Stimulated activated CD4-positive, alpha-beta T cell treated with anti-CD3 and anti-CD28 coated beads, TNF-alpha, amount 100 ng/mL, for 48 hours (primary cell): ENCODE measurements at places on chromosomes 3 and 15.

DNA sequence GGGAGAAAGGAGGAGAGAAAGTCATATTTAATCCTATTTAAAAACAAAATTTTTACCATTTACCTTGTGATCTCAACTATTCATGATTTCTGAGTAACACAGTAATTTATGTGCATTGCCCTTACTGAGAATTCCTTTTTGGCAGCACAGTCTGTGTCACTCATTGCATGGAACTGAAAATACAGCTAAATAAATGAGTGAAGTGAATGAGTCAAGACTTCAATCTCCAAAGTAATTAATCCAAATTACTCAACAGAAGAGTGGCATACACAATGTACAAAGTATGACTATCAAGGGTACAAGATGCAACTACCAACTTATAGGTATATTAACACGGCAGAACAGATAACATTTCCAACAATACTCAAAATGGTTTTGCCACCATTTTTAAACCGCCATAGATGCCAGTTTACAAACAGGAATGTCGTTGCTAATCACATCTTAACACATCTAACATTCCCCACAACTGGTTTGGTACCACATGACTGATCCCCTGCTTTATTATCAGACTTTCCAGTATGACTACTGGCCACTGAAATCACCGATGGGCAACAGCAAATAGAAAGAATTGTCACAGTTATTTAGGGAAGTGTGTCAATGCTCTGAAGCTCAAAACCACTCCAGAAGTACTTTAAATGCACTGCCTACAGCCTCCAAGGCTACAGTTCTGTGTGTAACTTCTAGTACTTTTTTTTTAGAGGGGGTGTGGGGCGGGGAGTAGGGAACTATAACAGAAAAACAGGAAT lies 410.4 kb downstream of the SHQ1 start:
- no peak for DNase-seq

- DNase-seq: no peak
These were observed 74.1 kb upstream of the RAP2B start for GRCh38 chr3:153087595-153088566.

GRCh38 chr3:129015388-129016105 lies 14.4 kb downstream of the EFCC1 start:
- no peak for DNase-seq

- no peak for DNase-seq
These were observed 13.7 kb downstream of the CCR8 start for GRCh38 chr3:39343076-39343717.

DNA sequence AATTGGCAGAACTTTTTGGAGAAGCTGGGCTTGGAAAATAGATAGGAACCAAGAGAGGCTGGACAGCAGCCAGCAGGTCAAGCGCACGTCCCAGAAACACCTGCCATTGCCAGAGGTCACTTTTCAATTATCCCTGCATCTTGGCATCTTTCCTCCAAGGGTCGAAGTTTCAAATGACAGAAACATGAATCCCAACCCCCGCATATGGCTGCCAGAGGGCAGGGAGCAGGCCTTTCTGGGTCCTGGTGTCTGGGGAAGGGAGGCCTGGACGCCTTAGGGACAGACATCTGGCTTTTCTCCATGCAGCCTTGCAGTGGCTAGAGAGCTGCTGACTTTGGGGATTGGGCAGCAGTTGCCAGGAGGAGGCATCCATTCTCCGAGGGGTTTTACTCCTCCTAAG lies 164.5 kb upstream of the TPM1 start:
- DNase-seq: no peak

- DNase-seq: no peak
These were observed 82.7 kb upstream of the SELENOK start for GRCh38 chr3:53974324-53974723.

DNA sequence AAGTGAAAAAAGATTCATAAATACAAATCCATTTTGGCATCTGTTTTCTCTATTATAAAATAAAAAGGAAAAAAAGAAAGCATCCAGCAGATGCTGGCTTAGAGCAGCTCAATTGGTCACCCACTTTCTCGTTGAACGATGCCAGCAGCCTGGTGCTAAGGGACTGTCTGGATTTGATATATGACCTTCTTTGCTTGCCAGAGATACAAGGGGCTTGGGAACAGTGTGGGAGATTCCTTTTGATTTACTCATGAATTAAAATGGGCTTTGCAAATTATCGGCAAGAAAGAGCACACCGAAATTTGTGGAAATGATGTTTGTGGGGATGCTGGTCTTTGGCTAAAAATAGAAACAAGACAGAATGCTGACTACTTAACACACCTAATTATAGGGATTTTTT lies 210.3 kb upstream of the STT3B start:
- no peak for DNase-seq

DNA sequence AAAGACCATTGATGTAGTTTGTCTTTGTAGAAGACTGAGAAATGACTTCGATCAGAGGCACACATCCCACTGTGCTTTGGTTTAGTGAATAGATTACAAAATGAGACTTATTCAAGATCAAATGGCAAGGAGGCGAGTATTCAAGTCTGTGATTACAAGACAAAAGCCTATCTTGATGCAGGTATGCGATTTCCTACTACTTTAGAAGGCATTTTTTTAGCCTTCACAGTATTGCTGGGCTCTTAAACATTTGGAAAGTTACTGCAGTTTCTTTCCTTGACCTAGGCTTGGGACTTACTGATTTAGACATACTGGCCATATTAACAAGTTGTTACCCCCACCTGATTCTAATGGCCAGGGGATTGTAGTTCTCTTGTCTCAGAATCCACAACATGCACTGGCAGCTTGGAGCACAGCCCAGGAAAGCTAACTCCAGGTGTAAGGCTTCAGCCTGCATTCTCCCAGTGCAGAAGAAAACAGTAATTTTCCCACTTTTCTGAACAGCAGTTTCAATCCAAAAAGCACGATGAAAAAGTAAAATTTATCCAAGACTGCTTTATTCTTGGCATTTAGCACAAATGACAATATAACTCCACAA lies 311.6 kb downstream of the EPHA6 start:
- no peak for DNase-seq

- DNase-seq: no peak
These were observed 411 bp upstream of the PPP2R3A start for GRCh38 chr3:135965129-135965505.

DNA sequence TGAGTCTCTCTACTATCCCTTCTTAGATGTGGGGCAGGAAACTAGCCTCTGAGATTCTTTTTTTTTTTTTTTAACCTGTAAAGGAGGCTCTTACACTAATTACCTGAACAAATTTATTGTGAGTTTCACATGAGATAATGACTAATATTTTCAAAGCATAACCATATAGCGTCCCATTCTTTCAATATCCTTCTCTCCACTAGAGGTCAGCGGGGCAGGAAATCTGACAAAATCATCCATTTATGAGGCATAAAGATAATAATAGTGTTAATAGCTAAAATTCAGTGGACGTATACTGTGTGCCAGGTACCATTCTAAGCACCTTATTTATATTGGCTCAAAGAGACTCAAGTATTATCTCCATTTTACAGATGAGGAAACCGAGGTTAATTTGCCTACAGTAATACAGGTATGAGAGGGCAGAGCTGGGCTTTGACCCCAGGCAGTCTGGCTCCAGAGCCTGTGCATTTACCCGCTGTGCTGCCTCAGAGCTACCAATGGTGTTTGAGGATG lies 16.3 kb upstream of the SMAD6 start:
- no peak for DNase-seq

- DNase-seq: peak; percentile 41
These were observed 23.1 kb downstream of the EPM2AIP1 start for GRCh38 chr3:36969540-36970432.

DNA sequence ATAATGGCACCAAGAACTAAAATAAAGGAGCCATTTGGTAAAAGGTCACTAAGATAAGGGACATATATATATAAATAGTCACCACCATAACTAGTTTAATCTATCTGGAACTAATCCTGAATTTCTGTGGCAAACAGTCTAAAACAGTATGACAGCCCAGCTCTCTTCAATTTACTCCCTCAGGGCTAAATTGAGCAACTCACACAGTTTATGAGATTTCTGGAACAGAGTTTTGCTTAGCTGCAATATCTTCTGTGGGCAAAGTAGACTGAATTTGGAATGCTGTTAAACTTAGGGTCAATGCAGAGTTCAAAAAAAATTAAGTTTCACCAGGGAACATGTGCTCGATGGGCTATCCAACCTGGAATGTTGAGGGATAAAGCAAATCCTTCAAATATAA lies 70.1 kb upstream of the VEPH1 start:
- no peak for DNase-seq

- no peak for DNase-seq
These were observed at the start of gene FAM81A for GRCh38 chr15:59437817-59438624. TSS of gene FAM81A (plus strand) at chr15:59438186. CDS start at chr15:59458627, 20,441 bp downstream.

GRCh38 chr15:29067949-29068348 lies 182.2 kb downstream of the APBA2 start:
- no peak for DNase-seq

DNA sequence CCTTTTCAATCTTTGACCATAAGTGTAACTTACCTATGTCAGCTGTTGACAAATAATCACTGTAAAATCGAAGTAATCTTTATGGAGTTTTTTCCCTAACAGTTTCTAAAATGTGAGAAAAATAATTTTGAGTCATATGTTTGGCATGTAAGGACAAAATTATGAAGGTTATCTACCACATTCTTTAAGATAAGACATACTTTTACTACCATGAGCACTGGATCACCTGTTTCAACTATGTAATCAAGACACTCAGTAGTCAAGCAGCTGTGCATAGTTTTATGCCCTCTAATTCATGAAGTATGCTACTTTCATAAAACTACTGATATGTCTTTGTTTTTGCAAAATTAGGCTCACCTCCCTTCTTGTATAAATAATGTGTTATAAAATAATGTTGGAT lies 12.1 kb downstream of the FGF7 start:
- no peak for DNase-seq

- no peak for DNase-seq
These were observed 28.3 kb downstream of the SEC61A1 start for GRCh38 chr3:128080323-128081080.

DNA sequence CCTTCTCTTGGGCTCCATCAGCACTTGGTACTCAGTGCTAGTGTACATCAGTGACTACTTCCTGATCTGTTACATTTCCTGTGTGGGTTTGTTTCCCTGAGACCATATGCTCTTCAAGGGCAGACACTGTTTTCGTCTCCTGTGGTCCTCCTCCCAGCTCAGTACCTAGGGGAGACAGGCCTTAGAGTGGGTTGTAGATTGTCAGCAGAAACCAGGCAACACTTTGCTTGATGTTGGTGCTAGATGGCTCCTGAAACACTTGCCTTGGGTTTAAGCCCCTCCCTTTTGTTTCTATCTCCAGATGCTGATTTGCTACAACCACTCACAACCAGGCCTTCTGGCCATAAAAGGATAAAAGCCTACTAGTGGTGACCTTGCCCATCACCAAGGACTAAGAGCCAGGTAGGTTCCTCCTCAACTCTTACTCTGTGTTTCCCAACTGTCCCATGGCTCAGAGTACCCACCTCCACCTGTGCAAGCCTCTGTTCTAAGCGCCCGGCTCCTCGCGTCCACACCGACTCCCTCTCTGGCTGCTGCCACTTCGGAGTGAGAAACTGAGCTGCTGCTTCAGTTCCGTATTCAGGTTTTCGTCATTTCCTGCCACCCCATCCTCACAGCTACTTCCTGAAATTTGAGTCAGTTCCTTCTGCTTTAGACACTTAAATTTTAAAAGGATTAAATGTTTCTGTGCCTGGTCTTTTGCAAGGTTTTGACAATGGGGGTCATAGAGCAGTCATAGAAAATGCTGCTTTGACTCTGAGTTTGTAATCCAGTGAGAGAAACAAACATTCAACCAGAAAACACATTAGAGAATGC lies at the start of gene HCLS1:
HCLS1 (minus strand) TSS at position 548 of the 816 bp plus-strand sequence. CDS start 2,556 bp downstream, outside the sequence.
- peak; percentile 50 for DNase-seq

GRCh38 chr3:122496508-122496907 lies 18.2 kb downstream of the KPNA1 start:
- no peak for DNase-seq

- DNase-seq: no peak
These were observed 225.5 kb downstream of the RORA start for GRCh38 chr15:61003437-61004218.

- DNase-seq: no peak
These were observed 78.3 kb downstream of the APBA2 start for GRCh38 chr15:28964098-28964497.

- DNase-seq: no peak
These were observed 104.9 kb downstream of the CGNL1 start for GRCh38 chr15:57481038-57481705.

GRCh38 chr3:13684350-13684749 lies 135.4 kb downstream of the FBLN2 start:
- no peak for DNase-seq

GRCh38 chr3:149894205-149894604 lies 76.5 kb downstream of the PFN2 start:
- DNase-seq: no peak

- DNase-seq: no peak
These were observed 223.2 kb upstream of the SOX2 start for GRCh38 chr3:181488536-181488935.

DNA sequence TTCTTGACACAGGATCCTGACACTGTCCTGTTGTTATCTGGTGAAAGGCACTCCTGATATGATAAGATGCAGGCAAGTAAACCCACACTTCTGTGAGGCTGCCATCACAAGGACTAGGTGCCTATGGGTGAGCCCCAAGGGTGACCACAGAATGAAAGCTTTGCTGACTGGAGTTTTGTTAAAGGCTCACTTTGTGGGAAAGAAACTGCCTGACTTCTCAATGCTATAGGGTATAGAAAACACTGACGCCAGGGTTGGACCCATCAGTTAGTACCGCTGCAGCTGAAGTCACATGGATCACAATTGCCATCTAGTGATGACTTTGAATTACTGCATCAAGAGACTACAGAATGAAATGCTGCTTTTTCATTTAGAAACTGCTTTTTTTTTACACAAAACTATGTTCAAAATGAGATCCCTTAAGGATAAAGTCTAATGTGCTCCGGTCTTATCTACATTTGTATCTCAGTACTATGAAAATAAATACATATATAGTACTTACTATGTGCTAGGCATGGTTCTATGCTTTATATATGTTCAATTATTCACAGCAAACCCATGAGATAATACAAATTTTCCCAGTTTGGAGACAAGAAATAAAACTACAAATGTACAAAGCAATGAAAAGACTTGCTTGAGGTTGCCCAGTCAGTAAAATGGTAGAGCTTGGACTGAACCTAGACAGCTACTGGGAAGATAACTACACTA lies 64.2 kb upstream of the CMSS1 start:
- DNase-seq: no peak

GRCh38 chr15:31366169-31366734 lies 39.6 kb downstream of the KLF13 start:
- DNase-seq: no peak

DNA sequence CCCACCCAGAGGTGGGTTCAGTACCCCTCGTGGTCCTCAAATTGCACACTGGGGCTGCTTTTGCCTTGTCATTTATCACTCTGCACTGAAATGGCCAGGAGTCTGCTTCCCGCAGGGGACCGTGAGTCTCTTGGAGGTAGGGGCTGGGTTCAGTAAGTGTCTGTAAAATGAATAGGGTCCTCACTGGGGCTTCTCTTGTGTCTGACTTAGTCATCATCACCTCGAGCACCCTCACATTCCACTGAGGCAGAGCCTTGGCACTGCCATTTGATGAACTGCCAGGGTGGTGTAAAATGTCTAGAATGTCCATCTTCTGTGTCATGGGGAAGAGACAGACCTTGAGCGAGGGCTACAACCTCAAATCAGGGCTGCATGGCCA lies 61.0 kb upstream of the RYK start:
- DNase-seq: no peak
